ENCODE measurements at places on chromosomes 4 and X.

DNA sequence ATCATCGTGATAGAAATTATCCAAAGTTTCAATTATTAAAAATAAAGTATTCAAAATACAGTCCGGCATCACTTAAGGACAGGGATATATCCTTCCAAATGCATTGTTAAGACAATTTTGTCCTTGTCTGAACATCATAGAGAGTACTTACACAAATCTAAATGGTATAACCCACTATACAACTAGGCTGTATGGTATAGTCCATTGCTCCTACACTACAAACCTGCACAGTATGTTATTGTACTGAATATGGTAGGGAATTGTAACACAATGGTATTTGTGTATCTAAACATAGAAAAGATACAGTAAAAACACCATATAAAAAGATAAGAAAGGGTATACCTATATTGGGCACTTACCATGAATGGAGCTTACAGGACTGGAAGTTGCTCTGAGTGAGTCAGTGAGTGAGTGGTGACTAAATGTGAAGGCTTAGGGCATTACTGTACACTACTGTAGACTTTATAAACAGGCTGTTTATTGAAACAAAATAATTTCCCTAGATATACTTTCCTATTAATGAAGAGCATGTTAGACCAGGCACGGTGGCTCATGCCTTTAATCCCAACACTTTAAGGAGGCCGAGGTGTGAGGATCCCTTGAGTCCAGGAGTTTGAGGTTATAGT, 44.8 kb upstream of the PTPN13 start:
- DNase-seq = no peak

GRCh38 chrX:74133156-74133796, 170.7 kb upstream of the ZCCHC13 start:
- peak; percentile 50 for DNase-seq

DNA sequence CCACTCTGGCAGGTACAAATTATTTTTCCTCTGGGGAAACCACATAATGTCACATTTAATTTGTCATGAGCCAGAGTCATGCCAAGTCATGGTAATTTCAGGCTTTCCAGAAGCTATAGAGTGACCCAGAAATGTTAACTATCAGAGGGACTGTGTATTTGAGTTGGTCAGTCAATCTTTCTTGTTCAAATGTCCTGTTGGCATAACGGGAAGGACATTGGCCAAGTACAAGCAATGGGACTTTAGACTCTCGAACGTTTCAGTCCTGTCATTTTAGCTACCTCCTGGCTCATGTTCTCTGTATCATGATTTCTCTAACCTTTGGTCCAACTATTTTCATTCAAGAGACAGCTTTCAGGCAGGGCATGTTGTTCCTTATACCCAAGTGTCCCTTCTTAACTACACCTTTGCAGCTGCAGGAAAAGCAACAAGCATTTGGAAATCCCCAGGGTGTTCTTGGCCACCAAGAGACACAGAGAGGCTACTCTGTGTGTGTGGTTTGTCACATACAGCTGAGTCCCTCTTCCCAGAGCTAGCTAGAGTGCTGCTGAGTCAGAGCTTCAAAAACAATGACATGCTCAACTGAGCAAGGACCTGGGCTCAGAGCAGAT, 142.6 kb downstream of the EGF start:
- DNase-seq = peak; percentile 26

DNA sequence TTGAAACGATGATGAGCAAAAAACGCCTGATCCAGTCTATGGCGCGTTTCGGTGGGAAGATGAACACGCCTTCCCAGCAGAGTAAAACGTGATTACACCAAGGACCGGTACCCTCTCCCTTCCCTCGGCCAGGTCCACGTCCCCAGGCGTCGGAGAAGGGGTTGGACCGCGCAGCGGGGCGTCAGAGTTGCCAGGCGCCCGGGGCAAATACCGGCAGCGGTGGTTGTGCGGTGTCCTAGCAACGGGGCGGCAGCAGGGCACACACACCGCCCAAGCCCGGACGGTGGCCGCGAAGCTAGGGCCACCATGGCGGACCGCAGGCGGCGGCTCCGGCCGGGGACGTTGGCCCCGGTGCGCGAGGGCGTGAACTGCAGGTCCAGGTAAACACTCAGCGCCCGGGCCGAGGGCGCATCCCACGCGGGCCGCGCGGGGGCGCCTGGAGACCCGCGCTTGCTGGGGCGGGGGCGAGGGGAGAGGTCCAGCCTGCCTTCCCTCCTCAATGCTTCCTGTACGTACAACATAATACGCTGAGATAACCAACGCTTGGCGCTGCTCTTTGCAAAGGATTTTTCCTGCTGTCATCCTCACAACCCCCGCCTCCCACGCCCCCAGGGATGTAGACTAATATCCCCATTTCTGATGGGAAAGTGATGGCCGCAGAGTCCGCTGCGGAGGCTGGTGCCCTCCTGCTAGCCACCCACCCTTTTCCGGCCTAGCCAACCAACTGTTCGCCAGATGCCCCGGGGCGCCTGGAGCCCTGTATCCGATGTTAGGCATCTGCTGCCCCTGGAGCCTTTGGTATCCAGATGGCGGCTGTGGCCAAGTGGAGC, at the start of gene FAM47E:
Gene FAM47E, plus strand, starts transcription at position 281 of the 830 bp plus-strand sequence. Its CDS starts 26 bp downstream, at position 307.
- DNase-seq = peak; percentile 21

DNA sequence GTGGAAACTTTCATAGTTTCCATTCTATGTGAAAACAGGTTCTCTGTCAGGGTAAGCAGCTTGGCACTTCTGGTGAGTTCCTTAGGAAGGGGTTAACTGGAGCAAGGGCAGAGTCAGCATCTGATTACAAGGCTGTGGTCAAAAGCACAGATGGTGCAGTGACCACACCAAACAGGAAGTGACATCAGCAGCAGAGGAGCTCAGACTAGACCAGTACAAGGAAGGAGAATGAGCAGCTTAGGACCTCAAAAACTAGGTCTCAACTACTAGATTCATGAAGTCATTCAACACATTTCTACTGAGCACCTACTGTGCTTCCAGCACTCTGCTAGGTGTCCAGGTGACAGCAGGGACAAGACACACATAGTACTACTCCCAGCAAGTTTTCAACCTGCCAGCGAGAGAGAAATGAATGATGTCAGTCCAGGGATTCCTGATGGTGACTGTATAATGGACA, 130.2 kb downstream of the AMELX start:
- no peak for DNase-seq

GRCh38 chr4:163693776-163694175, 199.3 kb downstream of the TMA16 start:
- no peak for DNase-seq

GRCh38 chr4:145196747-145197146, 16.4 kb upstream of the OTUD4 start:
- no peak for DNase-seq

DNA sequence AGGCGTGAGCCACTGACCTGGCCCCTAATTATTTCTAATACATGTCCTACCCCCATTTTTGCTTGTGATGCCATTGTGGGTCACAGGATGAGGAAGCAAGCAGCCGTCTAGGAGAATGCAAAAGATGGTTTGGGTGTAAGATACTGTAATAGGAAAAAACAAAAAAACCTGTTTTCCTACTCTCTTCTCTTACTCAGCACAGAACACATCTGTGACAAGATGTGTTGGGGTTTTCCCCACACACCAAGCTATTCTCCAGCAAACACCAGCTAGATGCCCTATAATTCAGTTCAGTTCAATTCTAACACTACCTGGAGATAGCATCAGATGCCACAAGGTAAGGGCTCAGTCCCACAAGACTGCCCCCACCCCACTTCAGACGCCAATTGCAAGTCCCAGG, 15.3 kb upstream of the HPRT1 start:
- DNase-seq = no peak

DNA sequence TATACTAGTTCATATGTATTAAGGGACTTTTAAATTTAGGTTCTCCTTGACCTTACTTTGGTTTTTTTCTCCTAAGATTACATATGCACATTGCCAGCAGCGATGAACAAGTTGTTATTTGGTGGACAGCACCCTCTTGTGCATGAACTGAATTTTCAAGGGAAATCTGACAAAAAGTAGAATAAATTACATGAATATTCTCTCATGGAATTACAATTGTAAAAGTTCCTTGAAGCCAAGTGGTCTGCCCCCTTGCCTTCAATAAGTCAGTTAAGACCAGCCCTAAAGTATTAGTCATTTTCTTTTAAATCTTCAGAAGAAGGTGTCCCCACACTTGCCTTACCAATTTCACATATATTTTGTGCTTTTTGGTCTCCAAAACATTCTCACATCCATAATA, 30.7 kb upstream of the SMARCA5 start:
- DNase-seq = peak; percentile 1

- no peak for DNase-seq
These were observed 98.9 kb upstream of the NPFFR2 start for GRCh38 chr4:71932941-71933340.

GRCh38 chr4:170083541-170083940, 6.2 kb downstream of the AADAT start:
- DNase-seq = no peak

GRCh38 chr4:185165605-185166063, 22.6 kb downstream of the SLC25A4 start:
- peak; percentile 61 for DNase-seq

GRCh38 chr4:3252831-3253641, 4.1 kb downstream of the MSANTD1 start:
- no peak for DNase-seq

GRCh38 chr4:140153419-140153717, 616 bp downstream of the MAML3 start:
- no peak for DNase-seq

DNA sequence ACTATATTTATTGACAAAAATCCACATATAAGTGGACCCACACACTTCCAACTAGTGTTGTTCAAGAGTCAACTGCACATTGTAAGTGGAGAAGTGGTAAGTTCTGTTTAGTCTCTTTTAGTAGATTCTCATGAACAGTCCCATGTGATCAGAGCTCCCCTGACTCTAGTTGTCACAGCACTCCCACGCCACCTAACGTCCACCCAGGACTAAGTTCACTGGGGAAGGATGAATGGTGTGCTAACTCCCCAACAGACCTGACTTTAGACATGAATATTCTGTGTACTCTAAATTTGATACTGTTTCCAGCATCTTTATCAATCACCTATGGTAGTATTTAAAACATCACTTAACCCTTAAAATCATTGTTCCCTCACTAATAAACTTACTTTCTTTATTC, 59.8 kb downstream of the PACRGL start:
- DNase-seq = no peak

GRCh38 chr4:99811850-99812249, 4.8 kb upstream of the DAPP1 start:
- peak; percentile 73 for DNase-seq

- no peak for DNase-seq
These were observed 1135.7 kb upstream of the AGA start for GRCh38 chr4:178577933-178578332.

DNA sequence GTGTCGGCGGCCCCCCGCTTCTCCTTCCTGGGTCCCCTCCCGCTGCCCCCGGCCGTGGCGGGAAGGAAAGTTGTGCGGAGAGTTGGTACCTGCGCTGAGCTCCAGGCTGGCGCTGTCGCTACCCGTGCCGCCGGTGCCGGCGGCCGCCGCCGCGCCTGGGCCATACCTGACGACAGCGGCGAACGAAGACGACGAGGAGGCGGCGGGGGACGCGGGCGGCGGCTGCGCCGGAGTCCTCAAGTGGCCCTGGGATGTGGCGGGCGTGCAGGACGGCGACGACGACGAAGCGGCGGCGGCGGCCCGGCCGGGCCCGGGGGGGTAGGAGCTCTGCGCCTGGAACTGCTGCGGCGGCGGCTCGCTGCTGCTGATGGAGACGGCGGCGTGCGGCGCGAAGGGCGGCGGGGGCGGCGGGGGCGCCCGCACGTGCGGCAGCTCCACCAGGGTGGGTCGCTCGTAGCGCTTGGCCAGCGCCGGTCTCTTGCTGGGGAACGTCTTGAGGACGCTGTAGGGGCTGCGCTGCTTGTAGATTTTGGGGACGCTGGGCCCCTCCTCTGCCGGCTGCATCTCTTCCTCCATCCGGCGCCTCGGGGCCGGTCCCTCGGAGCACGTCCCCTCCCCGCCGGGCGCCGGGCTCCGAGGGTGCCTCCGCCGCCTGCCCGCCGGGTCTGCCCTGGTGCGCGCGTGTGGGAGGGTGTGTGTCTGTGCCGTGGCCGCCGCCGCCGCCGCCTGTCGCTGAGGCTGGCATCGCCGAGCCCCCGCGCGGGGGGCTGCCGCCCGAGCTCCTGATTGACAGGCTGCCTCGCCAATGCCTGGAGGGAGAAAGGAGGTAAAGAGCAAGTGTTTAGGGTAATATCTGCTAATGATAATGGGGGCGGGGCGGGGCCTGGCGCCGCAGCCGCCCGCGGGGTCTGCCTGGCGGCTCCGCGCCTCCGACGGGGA, 618 bp downstream of the BEND4 start:
- DNase-seq = peak; percentile 24

GRCh38 chr4:25088093-25088952, 57.6 kb upstream of the LGI2 start:
- no peak for DNase-seq

GRCh38 chr4:151409470-151410313, 716 bp downstream of the FHIP1A start:
- peak; percentile 8 for DNase-seq

- no peak for DNase-seq
These were observed 279.6 kb upstream of the CLNK start for GRCh38 chr4:10963958-10964703.

DNA sequence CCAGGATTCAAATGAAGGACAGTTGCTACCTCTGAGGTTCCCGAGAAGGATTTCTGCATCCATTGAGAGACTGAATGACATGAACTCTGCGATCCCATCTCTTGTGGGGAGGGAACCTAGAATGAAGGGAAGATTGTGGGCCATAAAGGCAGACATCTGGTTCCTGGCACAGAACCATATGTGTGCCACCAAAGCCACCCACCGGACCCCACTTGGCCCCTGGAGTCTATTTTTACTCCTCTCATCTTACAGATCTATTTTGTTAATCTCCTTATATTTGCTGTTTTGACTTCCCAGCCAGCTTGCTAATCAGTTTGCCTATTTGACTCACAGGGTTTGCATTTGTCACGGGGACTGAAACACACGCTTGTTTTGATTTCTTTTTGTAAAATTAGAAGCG, 7.3 kb downstream of the SOD3 start:
- DNase-seq = no peak

GRCh38 chr4:91622925-91623602, 680.7 kb upstream of the GRID2 start:
- no peak for DNase-seq

DNA sequence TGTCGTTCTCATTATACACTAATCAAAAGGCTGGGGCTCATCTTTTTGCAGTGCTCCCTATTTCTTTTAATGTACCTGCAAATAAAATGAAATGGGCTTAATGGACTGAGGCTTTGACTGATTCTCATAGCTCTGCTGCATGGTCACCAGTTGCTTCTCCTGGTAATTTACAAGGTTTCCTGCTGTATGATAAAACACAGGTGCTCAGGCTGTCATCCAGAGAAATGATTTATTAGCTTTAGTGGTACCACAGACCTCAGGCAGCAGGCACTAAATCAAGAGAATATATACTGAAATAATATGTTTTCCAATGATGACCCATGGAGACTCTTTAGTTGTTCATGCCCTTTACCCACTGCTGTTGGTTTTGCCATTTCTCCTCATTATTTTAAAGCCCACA, 137.7 kb downstream of the C4orf33 start:
- DNase-seq = no peak

GRCh38 chr4:30094887-30095286, 625.3 kb upstream of the PCDH7 start:
- no peak for DNase-seq

GRCh38 chr4:164081801-164082200, 587.3 kb downstream of the TMA16 start:
- no peak for DNase-seq

GRCh38 chrX:40952855-40953254, 132.4 kb upstream of the USP9X start:
- DNase-seq = peak; percentile 15

Data from CD4-positive, alpha-beta T cell treated with Interleukin-10 for 1 hour (primary cell).